Activated CD4-positive, alpha-beta memory T cell treated with anti-CD3 and anti-CD28 coated beads, Interleukin-2, amount 10 ng/mL, durations not matched to agents 7 days and 5 days (primary cell): ENCODE measurements at places on chromosomes 7 and 10. TPM values are rescaled to one million over a fixed set of nuclear protein-coding genes. Genes with fewer than 3 reads are reported as not detected.
A peak's percentile ranks its signal among the peaks of the same experiment; 100 is the strongest.

- DNase-seq, result no peak
Observed at GRCh38 chr7:132469264-132469663, 107.0 kb downstream of the PLXNA4 start.

The TUBB8 gene
- not detected for total RNA-seq

The CFAP43 gene
- 0.18 TPM for total RNA-seq

DNA sequence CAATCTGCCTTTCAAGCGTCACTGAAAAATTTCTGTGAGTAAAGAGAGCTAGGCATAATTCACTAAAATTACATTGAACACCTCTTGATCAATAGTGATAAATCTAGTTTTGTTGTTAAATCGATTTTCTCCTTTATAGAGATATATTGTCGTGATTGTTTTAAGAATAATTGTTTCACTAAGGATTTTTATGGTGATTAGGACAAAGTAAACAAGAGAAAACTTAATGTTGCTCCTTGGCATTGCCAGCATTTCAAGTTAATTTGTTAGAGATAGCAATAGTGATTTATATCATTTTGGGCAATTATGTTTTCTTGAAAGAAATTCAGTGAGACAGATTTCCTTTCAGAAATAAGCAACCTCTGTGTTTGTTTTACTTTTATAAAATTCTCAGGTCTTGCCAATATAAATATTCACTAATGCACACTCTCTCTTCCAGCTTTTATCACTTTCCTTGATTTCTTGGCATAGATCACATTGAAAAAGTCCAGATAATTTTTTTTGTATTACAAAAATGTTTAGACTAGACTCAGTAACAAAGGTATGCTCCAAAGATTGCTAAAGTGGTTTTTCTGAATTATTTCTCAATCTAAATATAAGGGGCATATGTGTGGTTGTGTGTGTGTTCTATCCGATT, 538.7 kb downstream of the TFEC start:
- DNase-seq, result no peak

The DBNL gene
- 176 TPM for total RNA-seq

- DNase-seq, result no peak
Observed at GRCh38 chr7:96481796-96482195, 159.9 kb upstream of the SLC25A13 start.

DNA sequence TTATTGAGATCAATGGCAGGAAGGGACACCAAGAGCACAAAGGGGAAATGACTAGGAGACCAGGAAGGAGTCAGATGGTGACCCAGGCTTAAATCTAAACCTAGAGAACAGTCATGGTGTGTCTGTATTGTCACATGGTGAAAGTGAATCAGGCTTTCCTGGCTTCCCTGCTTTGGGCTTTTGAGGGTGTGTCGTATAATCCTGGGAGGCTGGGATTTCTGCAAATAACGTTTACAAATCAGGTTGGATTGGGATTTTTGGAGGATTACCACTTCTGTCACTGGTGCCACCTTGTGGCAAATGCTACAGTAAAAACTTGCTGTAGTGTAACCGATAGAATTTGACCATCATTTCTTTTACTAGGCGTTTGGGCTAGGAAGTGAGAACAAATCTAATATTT, 502.6 kb downstream of the NRG3 start:
- DNase-seq, result no peak

The ADO gene
- total RNA-seq, result 21.8 TPM

The FAM13C gene
- total RNA-seq, result not detected

GRCh38 chr10:6123532-6123931, 34.7 kb downstream of the RBM17 start:
- no peak for DNase-seq

DNA sequence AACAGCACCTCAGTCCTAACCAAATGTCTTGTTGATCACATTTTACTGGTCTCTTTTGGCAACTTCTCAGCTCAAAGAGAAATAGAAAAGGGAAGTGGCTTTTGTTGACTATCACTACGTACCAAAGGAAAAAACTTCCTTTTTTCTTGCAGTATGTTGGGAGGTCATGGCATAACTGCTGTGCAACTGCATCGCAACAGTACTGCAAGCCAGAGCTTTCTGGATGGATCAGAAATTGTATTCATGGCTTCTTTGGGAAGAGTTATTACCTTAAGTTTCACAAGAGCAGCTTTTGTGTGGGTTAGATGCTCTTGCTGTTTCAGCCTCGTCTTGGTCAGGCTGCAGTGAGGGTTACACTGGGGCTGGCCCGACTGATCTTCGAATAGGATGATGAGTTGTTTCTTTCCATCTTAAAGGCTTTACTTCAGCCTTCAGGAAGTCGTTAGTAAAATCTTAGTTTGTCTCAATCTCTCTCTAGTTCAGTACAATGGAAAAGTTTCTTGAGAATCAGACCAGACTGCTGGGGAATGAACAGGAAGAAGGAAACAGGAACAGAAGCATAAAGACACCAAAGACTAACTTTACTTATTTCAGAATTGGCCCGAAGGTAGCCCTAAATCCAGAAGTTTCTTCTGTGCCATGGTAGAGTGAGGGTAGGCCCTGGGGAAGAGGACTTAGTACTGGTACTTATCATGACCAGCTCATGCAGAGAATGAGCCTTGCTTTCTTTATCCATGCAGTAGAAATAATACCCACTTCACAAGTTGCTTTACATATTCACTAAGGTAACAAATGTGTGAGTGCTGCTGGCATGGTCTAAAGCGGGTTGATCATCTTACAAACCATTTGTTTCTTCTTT, 153.6 kb downstream of the CELF2 start:
- peak; percentile 58 for DNase-seq

The TRIL gene
- 0.10 TPM for total RNA-seq

The BNIP3 gene
- 60.2 TPM for total RNA-seq

- no peak for DNase-seq
Observed at GRCh38 chr7:50908628-50909290, 126.1 kb upstream of the GRB10 start.

GRCh38 chr10:75292794-75293445, 57.2 kb upstream of the COMTD1 start:
- DNase-seq, result no peak

The FAM237B gene
- not detected for total RNA-seq

- no peak for DNase-seq
Observed at GRCh38 chr7:150665896-150666295, 19.6 kb upstream of the GIMAP2 start.

- peak; percentile 77 for DNase-seq
Observed at GRCh38 chr10:95295031-95295755, 4.4 kb upstream of the PDLIM1 start.

The GJD4 gene
- total RNA-seq, result not detected

GRCh38 chr7:50621973-50622490, 56.8 kb upstream of the DDC start:
- DNase-seq, result no peak

DNA sequence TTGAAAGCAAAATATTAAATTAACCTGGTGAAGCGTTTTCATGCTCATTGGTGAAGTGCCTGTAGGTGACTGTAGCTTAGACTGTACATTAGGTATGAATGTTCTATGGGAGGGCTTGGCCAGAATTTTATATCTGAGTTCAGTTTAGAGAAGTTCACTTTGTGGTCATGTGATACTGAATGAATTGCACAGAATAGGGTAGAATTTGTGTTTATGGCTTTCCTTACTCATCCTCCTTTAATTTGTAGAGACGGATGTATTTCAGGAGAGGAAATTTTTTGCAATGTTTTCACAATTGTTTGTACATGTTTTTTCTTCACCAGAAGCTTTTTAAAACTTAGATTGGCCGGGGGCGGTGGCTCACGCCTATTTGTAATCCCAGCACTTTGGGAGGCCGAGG, 32.3 kb downstream of the REEP3 start:
- DNase-seq, result no peak

The CTAGE4 gene
- 3.4 TPM for total RNA-seq

The CALHM1 gene
- 0.58 TPM for total RNA-seq

- DNase-seq, result no peak
Observed at GRCh38 chr7:139773371-139773770, 4.4 kb downstream of the HIPK2 start.

- DNase-seq, result no peak
Observed at GRCh38 chr7:49397750-49398149, 375.7 kb upstream of the VWC2 start.

GRCh38 chr7:155852426-155853301, 40.4 kb upstream of the SHH start:
- no peak for DNase-seq

The PLCE1 gene
- total RNA-seq, result 0.08 TPM

GRCh38 chr7:136950331-136950730, 81.9 kb downstream of the CHRM2 start:
- DNase-seq, result no peak
